Eye (tissue), 1 donor: ENCODE measurements at places on chromosomes 4 and X.

DNA sequence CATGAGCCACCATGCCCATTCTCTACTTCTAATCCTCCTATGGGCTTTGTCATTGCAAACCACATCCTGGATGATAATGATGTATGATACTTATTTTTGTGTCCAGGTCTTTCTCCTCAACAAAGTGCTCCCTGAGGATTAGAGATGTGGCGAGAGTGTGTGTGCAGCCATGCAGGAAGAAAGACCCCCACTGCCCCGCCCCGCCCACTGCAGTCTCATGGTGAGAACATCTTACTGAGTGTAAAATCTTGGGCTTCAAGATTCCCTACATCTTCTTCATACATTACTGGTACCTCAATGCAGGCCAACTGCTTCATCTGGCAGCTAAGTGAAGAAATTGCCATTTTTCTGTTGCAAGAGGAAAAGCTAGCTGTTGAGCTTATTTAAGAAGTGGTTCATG lies 25.9 kb upstream of the MAP3K15 start:
- DNase-seq = no peak

- no peak for DNase-seq
Measured at GRCh38 chr4:5471691-5472090, 236.7 kb downstream of the EVC2 start.

- DNase-seq = no peak
Measured at GRCh38 chr4:162959046-162959445, 207.6 kb downstream of the NAF1 start.

DNA sequence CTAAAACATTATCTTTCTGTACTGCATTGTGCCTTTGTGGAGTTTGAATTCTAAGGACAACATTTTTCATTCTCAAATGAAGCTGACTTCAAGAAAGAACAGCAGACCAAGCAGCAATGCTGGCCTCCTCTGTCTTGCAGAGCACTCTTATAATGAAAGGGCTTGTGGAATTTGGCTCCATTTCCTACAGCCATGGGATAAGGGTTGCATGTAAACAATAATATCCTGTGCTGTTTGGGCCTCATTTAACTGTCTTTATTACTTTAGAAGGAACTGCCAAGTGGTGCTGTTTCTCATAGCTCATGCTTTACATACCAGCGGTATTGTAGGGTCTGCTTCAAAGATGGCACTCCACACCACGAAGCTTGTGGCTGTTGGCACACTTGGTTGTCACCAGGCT lies 111.4 kb upstream of the EOLA2 start:
- DNase-seq = no peak

DNA sequence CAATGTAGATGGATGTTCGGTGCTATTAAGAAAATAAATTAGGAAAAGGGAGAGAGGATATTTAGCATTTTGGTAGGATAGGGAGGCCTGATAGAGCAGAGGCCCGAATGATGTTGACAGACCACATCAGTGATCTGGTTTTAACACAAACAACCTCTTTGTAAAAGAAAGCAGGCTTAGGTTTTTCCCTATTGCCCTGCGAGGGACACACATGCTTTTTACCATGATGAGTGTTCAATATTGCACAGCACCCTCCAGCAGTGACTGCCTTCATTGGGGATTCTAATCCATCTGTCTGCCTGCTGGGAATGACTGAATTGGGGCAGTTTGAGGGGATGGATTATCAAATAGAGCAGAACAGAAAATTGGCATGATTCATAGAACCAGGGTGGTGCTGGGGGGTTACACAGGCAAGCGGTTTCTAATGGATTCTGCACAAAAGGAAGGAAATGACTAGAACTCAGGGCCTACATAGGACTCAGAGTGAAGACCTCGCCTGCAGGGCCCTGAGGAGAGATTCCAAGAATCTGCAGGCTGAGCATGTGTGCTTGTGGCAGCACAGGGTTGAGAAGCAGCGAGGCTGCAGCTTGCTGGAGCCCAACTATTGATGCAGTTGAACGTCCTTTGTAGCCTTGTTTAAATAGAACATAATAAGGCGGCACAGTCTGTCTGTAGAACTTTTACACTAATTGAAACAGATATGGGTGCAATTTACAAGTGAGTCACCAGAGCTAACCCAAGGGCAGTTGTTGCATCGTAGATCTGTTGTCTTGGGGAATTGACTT lies 58.0 kb downstream of the RHOH start:
- peak; percentile 18 for DNase-seq

DNA sequence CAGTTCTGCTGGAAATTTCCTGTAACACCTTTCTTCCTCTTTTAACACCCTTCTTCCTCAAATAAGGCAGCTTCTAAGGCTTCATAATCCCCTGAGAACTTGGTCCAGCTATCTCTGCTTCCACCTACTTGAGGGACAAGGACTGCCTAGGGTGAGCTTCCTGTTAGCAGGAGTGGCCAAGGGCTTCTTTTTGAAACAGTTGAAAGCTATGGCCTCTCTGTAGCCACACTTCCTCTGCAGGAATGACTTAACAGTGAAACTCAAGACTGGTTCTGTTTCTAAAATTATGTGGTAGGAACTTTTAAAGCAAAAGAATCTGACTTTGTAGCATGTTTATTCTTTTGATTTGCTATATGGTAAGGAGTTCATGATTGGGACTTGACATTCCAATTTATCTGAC lies 108.5 kb upstream of the WDR1 start:
- no peak for DNase-seq

- peak; percentile 47 for DNase-seq
Measured at GRCh38 chrX:146056511-146057081, 239.0 kb downstream of the SLITRK2 start.

DNA sequence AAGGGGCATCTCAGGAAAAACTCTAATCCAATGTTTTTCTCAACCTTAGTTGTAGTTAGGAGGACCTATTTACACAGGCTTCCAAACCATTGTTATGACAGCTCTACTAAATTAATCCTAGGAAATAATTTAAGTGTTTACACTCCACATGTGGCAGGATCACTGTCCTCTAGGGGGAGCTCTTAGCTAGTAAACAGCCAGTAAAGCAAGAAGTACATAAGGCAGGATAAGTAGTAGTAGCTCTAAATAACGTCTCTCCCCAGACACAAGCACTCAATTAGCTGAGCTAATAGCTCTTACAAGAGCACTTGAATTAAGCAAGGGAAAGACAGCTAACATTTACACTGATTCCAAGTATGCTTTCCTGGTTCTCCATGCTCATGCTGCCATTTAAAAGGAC lies 37.3 kb downstream of the NUDT11 start:
- DNase-seq = no peak

DNA sequence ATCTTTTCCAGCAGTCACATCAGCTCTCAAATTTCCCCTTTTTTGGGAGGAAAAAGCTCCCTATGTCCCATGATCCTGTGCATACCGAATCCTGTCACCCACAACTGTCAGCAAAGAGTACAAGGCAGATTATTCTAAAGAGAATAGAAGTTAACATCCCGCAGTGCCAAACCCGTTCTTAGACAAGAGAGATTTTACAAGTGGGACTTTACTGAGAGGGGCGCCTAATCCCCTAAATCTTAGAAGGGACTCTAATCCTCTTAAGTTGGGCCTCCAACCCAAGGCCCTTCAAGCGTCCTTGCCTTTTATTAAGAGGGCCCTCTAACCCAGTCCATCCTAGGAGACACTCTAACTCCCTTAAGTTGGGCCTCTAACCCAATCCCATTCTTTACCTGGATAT lies 193.9 kb downstream of the CPXCR1 start:
- no peak for DNase-seq

GRCh38 chrX:72005046-72005445 lies 94.4 kb downstream of the NHSL2 start:
- no peak for DNase-seq

- DNase-seq = no peak
Measured at GRCh38 chr4:4624276-4624897, 82.5 kb upstream of the STX18 start.

- no peak for DNase-seq
Measured at GRCh38 chrX:71618303-71618721, at the start of gene CXCR3. CXCR3 (minus strand) TSS chrX:71618511; CDS start chrX:71618449, 62 bp downstream.

GRCh38 chr4:101239665-101240064 lies 107.7 kb downstream of the PPP3CA start:
- DNase-seq = no peak

DNA sequence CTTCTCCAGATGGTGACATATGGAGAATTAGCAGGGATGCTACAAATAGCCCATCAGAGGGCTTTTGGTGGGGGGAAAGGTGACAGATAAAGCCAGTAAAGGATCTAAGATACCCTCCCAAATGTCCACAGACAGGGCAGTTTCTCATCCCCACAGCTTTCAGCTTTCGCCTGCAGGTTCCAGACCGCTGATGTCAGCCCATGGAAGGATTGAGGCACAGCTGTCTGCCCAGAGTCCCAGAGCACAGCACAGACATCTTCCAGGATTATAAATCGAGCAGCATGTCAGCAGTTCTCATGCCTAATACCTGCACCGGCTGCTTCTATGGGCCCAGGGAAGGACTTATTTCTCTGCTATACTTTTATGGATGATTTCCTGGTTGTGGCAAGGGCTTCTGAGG lies 96.7 kb upstream of the MXRA5 start:
- no peak for DNase-seq

DNA sequence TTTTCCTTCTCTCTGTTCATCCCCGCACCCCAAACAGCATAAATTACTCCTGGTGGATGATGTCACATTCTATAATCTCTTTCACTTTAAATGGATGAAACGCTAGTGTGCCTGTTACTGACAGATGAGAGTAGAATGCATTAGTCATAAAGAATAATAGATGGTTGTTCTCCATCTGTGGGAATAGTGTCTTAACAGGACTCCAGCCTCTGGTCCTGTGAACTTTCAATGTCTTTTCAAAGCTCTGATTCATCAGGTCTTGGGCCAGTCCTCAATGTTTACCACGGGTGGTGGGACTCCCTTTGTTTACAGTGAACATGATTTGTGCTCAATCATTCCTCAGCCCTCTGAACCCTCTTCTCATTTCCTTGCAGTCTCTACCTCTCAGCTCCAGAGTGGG lies 182.6 kb downstream of the GABRB1 start:
- peak; percentile 7 for DNase-seq

- DNase-seq = peak; percentile 24
Measured at GRCh38 chr4:96097040-96097607, 257.2 kb downstream of the PDHA2 start.

- peak; percentile 30 for DNase-seq
Measured at GRCh38 chr4:54165438-54165837, 63.7 kb upstream of the PDGFRA start.

GRCh38 chr4:48184882-48185281 lies 50.8 kb upstream of the TXK start:
- no peak for DNase-seq

GRCh38 chrX:115339441-115340025 lies 50.0 kb downstream of the LUZP4 start:
- DNase-seq = no peak

DNA sequence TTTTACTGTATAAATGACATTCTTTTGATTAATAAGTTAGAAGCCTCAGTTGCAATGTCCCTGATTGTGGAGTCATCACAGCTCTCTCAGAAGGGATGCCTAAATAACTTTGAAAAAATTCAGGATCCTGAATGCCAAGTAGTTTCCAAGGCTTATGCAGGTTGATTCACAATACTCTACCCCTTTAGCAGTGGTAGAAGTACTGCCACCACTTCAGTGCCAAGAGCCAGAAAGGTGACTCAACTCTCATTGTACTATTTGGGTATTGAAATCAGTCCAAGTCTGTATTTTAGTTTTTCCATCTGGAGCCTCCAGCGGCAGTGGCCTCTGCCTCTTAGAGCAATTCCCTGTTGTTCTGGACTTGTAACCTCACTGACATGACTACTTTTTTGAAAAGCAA lies 320.1 kb upstream of the NDST4 start:
- DNase-seq = no peak

GRCh38 chrX:18898492-18898891 lies 85.4 kb downstream of the PHKA2 start:
- no peak for DNase-seq

DNA sequence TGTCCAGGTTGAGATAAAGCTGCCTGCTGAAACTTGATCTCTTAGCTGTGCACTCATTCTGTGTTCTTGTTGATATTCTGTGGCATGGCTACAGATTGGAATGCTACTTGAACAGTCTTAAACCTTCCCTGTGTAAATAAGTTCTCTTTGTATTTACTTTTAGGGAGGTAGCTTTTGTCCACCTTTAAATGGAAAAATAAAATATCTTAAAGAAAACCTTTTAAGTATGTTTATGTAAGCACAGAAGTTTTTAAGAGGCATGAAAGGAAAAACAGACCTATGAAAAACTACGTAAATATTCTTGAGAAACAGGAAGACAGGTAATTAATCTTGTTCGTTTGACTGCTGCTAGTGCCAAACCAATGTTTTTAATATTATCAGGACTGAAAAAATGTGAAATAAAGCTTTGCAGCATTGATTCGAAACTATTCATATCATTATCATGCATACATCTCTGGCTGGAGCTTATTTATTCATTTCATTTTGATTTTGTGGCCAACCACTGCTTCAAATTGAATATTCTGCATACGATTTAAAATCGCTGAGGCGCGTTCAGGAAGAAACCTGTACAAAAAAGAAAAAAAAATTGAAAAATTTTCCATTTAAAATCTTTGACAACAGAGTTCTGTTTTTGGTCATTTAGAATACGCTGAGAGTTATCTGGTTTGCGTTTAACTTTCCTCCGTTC lies 17.8 kb downstream of the HSD17B13 start:
- DNase-seq = no peak

GRCh38 chr4:87017580-87018342 lies 83.0 kb downstream of the AFF1 start:
- DNase-seq = no peak

DNA sequence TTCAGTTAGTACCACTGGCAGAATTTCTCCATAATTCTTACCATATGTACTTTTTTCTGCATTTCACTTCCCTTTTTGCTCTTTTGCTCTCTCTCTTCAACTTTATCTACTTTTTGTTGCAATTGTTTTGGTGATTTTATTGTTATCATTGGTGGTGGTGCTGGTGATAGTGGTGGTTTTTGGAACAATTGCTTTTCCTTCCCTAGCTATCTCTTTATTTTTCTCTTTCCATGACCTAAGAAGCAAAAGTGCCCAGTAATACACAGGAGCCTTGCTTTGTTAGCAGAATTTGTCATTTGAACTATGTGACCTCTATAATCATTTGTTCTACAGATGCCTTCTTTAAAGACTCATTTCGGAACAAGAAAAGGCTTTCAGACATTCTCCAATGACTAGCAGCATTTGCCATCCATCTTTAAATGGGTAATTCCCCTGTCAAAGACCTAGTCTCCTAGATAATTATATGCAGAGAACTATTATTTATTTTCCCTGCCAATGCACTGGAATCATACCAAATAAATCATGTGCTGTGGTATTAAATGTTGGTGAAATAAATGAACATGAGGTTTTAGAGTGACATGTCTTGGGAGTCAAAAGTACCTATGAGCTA lies 154.5 kb downstream of the GASK1B start:
- DNase-seq = no peak
